ENCODE measurements at places on chromosomes 7 and 10.

GRCh38 chr7:140607441-140607989 lies 33.1 kb downstream of the DENND2A start:
- DNase-seq: no peak

DNA sequence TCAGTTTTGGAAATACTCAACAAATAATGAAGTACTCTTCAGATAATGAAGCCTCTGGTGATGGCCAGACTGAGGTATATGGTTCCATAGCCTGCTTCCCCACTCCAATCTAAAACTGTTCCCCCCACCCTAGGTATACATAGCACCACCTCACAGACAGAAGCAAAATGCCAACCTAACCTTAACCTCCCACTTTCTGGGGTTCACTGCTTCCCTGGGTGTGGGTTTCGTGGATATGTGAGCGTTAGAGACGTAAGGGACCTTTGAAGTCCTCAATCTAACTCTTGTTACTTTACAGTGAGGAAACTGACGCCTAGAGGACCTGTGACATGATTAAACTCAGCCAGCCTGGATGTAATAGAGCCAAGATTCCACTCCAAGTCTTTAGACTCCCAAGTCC lies 1.4 kb downstream of the RHBDD2 start:
- DNase-seq: no peak

- DNase-seq: no peak
Measured at GRCh38 chr10:117348236-117348635, 27.0 kb downstream of the PDZD8 start.

DNA sequence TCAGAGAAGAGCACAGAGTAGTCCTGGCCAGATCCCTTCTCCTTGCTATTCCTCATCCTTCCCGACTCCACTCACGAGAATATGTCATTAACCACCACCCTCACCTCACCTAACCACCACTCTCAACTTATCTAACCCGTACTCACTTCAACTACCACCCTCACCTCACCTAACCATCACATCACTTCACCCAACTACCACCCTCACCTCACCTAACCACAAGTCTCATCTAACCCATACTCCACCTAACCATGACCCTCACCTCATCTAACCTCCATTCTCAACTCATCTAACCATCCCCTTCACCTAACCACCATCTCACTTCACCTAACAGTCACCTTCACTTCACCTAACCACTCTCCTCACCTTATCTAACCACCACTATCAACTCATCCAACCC lies 85.0 kb downstream of the VIPR2 start:
- DNase-seq: no peak

DNA sequence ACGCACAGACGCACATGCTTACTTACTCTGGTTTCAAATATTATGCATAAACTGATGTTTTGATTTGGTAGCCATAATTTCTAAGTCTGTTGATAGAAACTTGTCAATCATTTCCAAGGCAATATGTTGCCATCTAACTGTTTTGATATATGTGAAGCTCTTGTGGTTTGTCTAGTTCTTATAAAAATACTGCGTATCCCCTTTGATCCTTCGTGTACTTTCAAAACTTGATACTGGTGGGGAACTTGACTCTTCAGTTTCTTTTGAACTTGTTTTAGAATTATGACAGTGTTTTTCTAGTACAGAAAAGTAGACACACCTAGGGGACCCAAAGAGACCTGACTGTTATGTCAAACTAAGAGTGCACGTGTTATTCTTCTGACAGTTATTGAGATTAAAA lies 708.0 kb downstream of the LRMDA start:
- DNase-seq: no peak

DNA sequence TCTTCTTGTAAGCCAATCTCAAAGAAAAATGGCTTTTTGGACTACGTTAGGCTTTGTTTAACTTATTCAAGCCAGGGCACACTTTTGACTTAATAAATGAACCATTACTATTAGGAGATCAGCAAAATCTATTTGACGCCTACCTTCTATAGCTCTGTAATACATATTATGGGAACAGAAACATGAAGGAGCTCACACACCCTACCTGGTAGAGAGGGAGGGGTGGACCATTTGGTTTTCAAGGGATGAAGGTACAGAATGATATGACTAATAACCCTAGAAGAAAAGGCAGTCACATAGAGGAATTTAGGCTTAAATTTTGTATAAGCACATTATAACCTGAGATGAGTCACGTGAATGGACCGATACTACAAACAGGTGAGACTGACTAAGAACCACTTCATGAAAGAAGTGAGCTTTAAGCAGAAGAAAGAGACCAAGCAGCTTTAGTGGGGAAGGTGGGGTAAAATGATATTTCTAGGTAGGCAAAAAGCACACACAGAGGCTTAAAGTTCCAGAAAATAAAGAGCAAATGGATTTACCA lies 106.8 kb upstream of the CTTNBP2 start:
- no peak for DNase-seq
